Omental fat pad (tissue), 4 donors: ENCODE measurements at places on chromosomes 2 and 18. TPM values are rescaled to one million over a fixed set of nuclear protein-coding genes. Genes with fewer than 3 reads are reported as not detected.

Gene WNT10A
- total RNA-seq = not detected

Gene TMEM200C
- 0.19 TPM for total RNA-seq

Gene DSEL
- 28.7 TPM for total RNA-seq

Gene CLEC4F
- total RNA-seq = 2.7 TPM

Gene RTN4
- 471 TPM for total RNA-seq

Gene TUBA4B
- total RNA-seq = not detected

Gene NLRC4
- total RNA-seq = 2.8 TPM

Gene C2orf80
- total RNA-seq = not detected

Gene DPYSL5
- total RNA-seq = not detected

Gene IL36B
- not detected for total RNA-seq

Gene XIRP2
- not detected for total RNA-seq

Gene OSR1
- 124 TPM for total RNA-seq
